ENCODE measurements at places on chromosomes 6 and 20.

GRCh38 chr20:46803123-46804020 lies 91.3 kb upstream of the EYA2 start:
- no peak for DNase-seq

GRCh38 chr20:62461157-62461556 lies 14.6 kb downstream of the GATA5 start:
- DNase-seq: no peak

DNA sequence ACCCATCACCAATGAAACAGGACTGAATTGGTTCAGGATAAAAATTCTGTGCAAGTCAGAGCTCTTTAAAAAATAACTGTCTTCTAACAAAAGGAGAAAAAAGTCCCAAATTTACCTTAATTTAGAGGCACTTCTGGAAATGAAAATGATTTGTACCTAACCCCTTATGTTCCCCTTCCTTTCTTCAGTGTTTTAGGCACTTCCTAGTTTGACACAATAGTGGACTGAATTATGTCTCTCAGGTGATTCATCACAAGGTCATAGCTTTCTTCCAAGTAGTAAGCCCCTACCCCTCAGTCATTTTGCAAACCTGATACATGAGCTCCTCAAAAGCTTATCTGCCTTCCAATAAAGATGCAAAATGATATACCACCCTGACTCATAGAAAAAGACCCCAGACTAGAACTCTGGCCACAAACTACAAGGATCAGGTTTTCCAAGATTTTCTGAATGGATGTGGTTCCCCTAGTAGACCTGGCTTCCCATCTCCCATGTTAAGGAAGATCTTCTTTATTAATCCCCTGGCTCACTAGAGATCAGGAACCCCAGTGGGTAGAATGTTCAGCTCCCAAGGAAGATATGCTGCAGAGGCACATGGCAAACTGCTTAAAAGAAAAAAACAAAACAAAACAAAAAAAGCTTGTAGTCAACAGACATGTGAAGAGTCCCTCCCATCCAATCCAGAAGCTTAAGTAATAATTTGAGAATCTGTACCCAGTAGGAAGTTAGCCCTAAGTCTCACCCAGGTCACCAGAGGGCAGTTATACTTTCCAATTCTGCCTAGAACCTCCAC lies 3.6 kb downstream of the PPP1R10 start:
- no peak for DNase-seq

DNA sequence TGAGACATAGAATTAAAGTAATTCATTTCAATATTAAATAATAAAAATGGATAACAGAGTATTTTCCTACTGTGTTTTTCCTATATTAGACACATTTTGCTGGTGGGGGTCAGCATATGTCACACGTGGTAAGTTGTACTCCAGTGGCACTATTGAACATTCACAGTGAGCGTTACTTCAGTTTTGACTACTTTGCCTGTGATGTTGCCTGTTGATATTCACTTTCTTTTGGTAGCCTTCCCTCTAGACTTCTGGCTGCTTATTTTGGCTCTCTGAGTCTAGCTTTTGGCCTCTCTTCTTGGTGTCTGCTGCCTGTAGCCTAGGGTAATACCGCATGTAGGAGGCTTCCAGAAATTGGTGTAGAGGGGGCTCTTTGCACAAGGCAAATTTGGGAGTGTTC lies 64.4 kb upstream of the TFB1M start:
- DNase-seq: no peak

DNA sequence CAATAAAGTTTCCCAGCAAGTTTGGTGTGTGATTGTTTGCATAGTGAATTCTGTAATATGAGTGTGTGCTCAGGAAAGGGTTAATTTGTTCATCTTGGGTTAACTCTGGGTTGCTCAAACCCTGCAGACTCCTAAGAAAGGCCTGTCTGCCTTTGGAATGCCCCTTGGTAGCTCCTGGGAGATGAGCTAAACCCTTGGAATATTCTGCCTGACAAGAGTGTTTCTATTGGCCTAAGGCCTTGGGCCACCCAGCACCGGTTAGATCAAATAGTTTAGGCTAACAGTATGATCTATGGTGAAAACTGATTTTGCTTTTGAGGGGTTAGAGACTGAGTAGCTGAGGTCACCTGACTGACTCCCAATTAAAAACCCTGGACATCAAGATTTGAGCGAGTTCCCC lies 248.3 kb downstream of the GRM1 start:
- no peak for DNase-seq

DNA sequence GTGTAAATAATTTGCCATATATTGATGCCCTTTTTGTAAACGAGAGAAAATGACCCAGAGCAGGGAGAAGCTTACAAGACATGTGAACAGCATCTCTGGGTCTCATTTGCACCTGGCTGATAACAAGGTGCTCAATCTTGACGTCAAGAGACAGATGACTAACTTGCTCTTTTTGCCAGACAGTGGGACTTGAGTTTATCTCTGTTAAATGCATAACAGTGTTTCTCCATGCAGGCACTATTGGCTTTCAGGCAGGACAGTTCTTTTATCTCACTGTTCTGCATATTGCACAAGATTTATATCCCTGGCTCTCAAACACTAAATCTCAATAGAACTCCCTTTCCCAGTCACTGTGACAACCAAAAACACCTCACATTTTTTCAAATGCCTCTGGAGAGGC lies 56.4 kb downstream of the RFX6 start:
- DNase-seq: no peak

GRCh38 chr6:155039618-155040017 lies 44.5 kb downstream of the TIAM2 start:
- DNase-seq: no peak

- no peak for DNase-seq
These were observed 154.6 kb downstream of the RFPL4B start for GRCh38 chr6:112501705-112502104.
